Activated naive CD8-positive, alpha-beta T cell treated with anti-CD3 and anti-CD28 coated beads for 36 hours (primary cell): ENCODE measurements at places on chromosomes 3 and 15. TPM values are rescaled to one million over a fixed set of nuclear protein-coding genes. Genes with fewer than 3 reads are reported as not detected.

- H3K4me3 ChIP-seq, result no peak overlapping the region
- H3K27ac ChIP-seq, result no peak overlapping the region
- no peak for DNase-seq
- no peaks in the 10 kb centered on the region for H3K27me3 ChIP-seq
Measured at GRCh38 chr15:78537266-78537905, 2.9 kb upstream of the PSMA4 start.

- no peaks in the 10 kb centered on the region for H3K4me1 ChIP-seq
- H3K4me3 ChIP-seq, result no peak overlapping the region
- DNase-seq, result no peak
- H3K36me3 ChIP-seq, result no peaks in the 10 kb centered on the region
Measured at GRCh38 chr3:103977417-103977816, 1389.3 kb upstream of the ALCAM start.

GRCh38 chr3:134309987-134310700 lies 59.5 kb upstream of the RYK start:
- H3K4me1 ChIP-seq, result peaks cover 3% of the 10 kb centered on the region
- no peaks in the 10 kb centered on the region for H3K36me3 ChIP-seq
- H3K27ac ChIP-seq, result no peak overlapping the region
- H3K27me3 ChIP-seq, result peaks cover 66% of the 10 kb centered on the region

- H3K4me1 ChIP-seq, result no peaks in the 10 kb centered on the region
- H3K36me3 ChIP-seq, result no peaks in the 10 kb centered on the region
- H3K27me3 ChIP-seq, result no peaks in the 10 kb centered on the region
- DNase-seq, result no peak
- no peak overlapping the region for H3K27ac ChIP-seq
Measured at GRCh38 chr3:52381623-52382022, 63.3 kb downstream of the SEMA3G start.

- peaks cover 7% of the 10 kb centered on the region for H3K4me1 ChIP-seq
- H3K36me3 ChIP-seq, result no peaks in the 10 kb centered on the region
- no peak overlapping the region for H3K4me3 ChIP-seq
- no peak for DNase-seq
- no peak overlapping the region for H3K27ac ChIP-seq
Measured at GRCh38 chr15:95325763-95326404, 1004.6 kb upstream of the NR2F2 start.

DNA sequence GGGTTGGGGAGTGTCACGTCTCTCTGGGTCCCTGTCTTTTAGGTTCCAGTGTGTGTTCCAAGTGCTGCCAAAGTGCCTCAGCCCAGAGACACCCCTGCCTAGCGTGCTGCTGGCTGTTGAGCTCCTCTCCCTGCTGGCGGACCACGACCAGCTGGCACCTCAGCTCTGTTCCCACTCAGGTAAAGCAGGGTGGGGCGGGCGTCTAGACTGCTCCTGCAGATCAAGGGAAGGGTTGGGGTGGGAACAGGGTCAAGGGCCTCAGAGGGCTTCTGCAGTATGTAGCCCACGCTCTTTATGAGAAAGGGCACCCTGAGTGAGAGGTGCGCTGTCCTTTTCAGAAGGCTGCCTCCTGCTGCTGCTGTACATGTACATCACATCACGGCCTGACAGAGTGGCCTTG lies 17.2 kb downstream of the ATRIP start:
- no peak for DNase-seq
- no peak overlapping the region for H3K27ac ChIP-seq
- no peak overlapping the region for H3K4me3 ChIP-seq
- H3K4me1 ChIP-seq, result peaks cover 27% of the 10 kb centered on the region
- H3K27me3 ChIP-seq, result no peaks in the 10 kb centered on the region

- no peak overlapping the region for H3K4me3 ChIP-seq
- H3K4me1 ChIP-seq, result peaks cover 20% of the 10 kb centered on the region
- DNase-seq, result no peak
- peaks cover 4% of the 10 kb centered on the region for H3K36me3 ChIP-seq
- H3K27ac ChIP-seq, result no peak overlapping the region
Measured at GRCh38 chr3:150682279-150682678, 21.4 kb downstream of the ERICH6 start.

DNA sequence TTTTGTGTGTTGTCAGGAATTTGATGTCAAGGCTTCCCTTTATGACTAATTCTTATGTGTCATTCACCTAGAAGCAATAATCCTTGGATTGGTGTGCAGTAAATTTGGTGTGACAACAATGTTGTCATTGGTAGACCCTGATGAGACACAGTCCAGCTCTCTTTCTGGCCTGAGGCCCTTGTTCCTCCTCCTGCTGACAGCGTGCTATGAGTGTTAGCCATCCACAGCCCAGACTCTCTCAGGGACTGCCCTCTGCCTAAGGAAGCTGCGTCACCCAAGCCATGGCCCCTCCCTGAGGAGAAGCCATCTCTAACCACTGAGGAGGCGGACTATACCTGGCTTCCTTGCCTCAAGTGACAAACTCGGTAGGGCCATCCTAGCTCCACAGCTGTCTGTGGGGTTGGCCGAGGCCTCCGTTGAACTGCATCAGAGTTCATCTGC lies 13.3 kb upstream of the TM4SF1 start:
- H3K36me3 ChIP-seq, result no peaks in the 10 kb centered on the region
- no peak for DNase-seq
- no peaks in the 10 kb centered on the region for H3K4me1 ChIP-seq
- H3K27ac ChIP-seq, result no peak overlapping the region
- peaks cover 3% of the 10 kb centered on the region for H3K27me3 ChIP-seq
- no peak overlapping the region for H3K4me3 ChIP-seq

DNA sequence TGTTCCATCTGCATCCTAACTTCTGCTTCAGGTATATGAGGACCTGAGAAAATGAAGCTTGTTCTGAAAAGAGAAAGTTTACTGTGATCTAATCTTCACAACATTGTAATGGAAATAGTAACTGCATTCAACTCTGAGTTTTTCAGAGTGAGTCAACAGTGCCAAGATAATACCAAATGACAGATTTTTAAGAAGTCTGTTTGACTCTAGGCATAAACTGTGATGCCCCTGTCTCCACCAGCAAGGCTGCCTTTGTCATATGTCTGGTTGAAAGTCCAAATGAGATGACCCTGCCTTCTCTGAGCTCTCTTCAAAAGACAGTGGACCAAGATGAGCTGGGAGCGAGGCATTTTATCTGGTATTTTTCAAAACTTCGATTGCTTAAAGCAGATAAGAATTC lies 44.8 kb upstream of the B3GNT5 start:
- peak overlapping the region; percentile 84 for H3K27ac ChIP-seq
- H3K27me3 ChIP-seq, result no peaks in the 10 kb centered on the region

DNA sequence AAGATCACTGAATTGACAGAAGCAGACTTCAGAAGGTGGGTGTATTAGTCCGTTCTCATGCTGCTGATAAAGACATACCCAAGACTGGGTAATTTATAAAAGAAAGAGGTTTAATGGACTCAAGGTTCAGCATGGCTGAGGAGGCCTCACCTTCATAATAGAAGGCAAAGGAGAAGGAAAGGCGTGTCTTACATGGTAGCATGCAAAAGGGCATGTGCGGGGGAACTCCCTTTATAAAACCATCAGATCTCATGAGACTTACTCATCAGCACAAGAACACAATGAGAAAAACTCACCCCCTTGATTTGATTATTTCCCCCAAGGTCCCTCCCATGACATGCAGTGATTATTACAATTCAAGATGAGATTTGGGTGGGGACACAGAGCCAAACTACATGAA lies 416.3 kb upstream of the EPHA3 start:
- H3K27ac ChIP-seq, result no peak overlapping the region
- no peaks in the 10 kb centered on the region for H3K36me3 ChIP-seq
- H3K4me1 ChIP-seq, result no peaks in the 10 kb centered on the region
- DNase-seq, result no peak

GRCh38 chr15:45320581-45321205 lies 57.7 kb downstream of the GATM start:
- no peaks in the 10 kb centered on the region for H3K36me3 ChIP-seq
- H3K4me3 ChIP-seq, result no peak overlapping the region
- H3K4me1 ChIP-seq, result no peaks in the 10 kb centered on the region

DNA sequence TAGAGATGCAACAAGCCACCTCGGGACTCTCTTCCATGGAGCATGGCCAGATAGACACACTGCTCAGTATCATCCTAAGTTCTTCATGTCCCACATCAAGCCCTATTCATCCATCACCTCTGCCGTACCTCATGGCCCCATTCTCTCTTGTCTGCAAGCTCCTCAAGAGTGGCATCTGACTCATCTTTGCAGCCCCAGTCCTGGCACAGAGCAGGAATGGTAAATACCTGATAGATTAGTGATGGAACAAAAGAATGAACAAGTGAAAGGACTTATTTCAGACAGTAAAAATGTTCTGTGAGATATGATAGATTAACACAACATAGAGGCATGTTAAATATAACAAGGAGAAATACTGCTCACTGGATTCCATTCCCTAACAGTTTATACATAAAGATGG lies 176.4 kb downstream of the ISL2 start:
- no peaks in the 10 kb centered on the region for H3K4me1 ChIP-seq
- H3K27ac ChIP-seq, result no peak overlapping the region
- no peak for DNase-seq
- H3K36me3 ChIP-seq, result peaks cover 1% of the 10 kb centered on the region

- no peak for DNase-seq
- H3K27me3 ChIP-seq, result no peaks in the 10 kb centered on the region
- H3K4me1 ChIP-seq, result peaks cover 20% of the 10 kb centered on the region
- no peak overlapping the region for H3K27ac ChIP-seq
- no peak overlapping the region for H3K4me3 ChIP-seq
- H3K36me3 ChIP-seq, result peaks cover 6% of the 10 kb centered on the region
Measured at GRCh38 chr3:177724020-177724638, 526.8 kb upstream of the TBL1XR1 start.

GRCh38 chr15:58410353-58410752 lies 21.4 kb upstream of the LIPC start:
- DNase-seq, result peak; percentile 38
- H3K4me1 ChIP-seq, result peaks cover 30% of the 10 kb centered on the region
- peaks cover 15% of the 10 kb centered on the region for H3K36me3 ChIP-seq
- peak overlapping the region; percentile 92 for H3K27ac ChIP-seq
- peak overlapping the region; percentile 80 for H3K4me3 ChIP-seq

DNA sequence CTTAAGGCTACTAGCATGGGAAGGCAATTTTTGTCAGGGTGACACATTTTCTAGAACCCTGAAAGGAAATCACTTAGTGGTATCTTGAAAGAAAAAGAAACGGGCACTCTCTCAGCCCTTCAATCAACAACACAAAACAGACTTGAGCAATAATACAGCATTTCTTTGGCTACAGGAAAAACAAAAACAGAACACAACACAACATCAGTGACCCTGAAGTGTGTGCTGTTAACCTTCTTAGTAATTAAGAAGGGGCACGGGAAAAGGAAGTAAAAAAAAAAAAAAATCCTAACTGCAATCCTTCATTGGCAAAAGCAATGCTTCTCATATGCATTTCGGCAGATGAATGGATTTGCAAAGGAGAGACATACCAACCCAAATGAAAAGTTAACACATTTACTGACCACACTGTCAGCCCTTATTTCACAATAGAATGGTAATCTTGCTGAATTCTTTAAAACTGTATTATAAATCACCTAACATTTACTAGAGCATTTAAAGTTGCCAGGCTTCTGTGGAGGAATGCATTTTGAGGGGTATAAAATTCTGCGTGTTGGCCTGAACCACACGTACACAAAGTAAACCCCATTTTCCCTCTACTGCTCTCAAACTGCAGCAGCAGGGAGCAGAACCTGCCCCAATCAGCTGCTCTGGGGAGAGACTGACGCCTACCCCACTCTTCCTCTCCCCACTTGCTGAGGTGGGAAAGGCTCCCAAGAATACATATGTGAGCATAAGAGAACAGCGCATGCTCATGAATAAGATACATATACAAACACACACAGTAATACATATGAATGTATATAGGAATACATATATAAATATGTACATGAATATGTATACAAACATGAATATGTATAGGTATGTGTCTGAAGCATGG lies 198.5 kb downstream of the FOXP1 start:
- H3K27me3 ChIP-seq, result no peaks in the 10 kb centered on the region
- H3K4me3 ChIP-seq, result peak overlapping the region; percentile 61
- H3K4me1 ChIP-seq, result peaks cover 87% of the 10 kb centered on the region
- no peak for DNase-seq

DNA sequence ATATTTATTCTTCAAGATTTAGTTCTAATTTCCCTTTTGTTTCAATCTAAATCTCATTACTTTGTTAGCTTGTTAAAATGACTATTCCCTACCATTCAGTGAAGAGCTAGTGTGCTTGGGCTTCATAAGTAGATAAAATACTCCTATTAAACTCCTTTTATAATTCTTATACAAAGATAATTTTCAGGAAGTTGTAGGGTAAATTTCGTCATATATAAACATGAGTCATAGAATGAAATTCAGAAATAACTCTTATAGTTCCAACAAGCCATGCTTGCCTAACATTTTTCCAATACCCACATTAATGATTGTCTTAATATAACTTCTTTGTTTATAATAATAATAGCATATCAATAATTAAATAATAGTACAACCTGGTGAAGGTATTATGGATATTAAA lies 407.3 kb downstream of the NAALADL2 start:
- no peaks in the 10 kb centered on the region for H3K36me3 ChIP-seq
- H3K4me1 ChIP-seq, result no peaks in the 10 kb centered on the region
- H3K4me3 ChIP-seq, result no peak overlapping the region
- no peak overlapping the region for H3K27ac ChIP-seq

GRCh38 chr3:71128961-71129360 lies 454.6 kb downstream of the FOXP1 start:
- H3K4me3 ChIP-seq, result peak overlapping the region; percentile 87
- peak overlapping the region; percentile 95 for H3K27ac ChIP-seq
- H3K27me3 ChIP-seq, result no peaks in the 10 kb centered on the region
- DNase-seq, result peak; percentile 29
- peaks cover 41% of the 10 kb centered on the region for H3K36me3 ChIP-seq

DNA sequence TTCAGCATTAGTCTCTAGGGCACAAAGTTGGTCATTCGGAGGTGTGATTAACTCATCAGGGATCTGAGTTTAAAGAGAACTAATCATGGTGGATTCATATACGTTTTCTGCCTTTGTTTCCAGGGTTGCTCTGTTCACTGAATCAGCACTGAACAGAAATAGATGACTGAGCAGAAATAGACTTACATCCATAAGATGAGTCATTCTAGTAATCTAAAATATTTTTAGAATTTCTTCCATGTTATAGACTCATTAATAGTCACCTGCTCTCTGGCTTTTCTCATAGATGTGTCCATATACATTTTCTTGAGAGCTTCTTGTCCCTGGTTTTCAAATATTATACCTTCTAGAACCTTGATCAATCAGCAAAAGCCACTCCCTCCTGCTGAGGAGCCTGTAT lies 837.6 kb upstream of the DPPA4 start:
- no peaks in the 10 kb centered on the region for H3K4me1 ChIP-seq
- DNase-seq, result no peak
- no peaks in the 10 kb centered on the region for H3K36me3 ChIP-seq
- no peak overlapping the region for H3K4me3 ChIP-seq
- H3K27ac ChIP-seq, result no peak overlapping the region

DNA sequence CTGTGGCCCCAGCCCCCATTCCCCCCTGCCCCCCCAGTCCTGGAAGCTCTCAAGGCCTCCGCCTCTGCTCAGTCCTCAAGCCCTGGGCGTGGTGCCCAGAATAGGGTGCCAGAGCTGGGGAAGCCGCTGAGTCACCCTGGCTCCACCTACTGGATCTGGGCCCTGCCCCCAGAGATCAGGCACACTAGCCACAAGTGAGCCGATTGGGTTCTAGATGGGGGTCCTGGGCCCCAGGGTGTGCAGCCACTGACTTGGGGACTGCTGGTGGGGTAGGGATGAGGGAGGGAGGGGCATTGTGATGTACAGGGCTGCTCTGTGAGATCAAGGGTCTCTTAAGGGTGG lies 5.7 kb downstream of the EIF4G1 start:
- DNase-seq, result peak; percentile 58
- H3K27ac ChIP-seq, result no peak overlapping the region
- H3K27me3 ChIP-seq, result no peaks in the 10 kb centered on the region
- H3K4me1 ChIP-seq, result peaks cover 38% of the 10 kb centered on the region
- H3K36me3 ChIP-seq, result peaks cover 67% of the 10 kb centered on the region

The KNG1 gene
- total RNA-seq, result not detected

The TLR9 gene
- 1.4 TPM for total RNA-seq

The MOBP gene
- not detected for total RNA-seq

The CYFIP1 gene
- total RNA-seq, result 17.1 TPM

The ACAA1 gene
- 70.2 TPM for total RNA-seq

The HHLA2 gene
- total RNA-seq, result 1.1 TPM

The SLC12A1 gene
- not detected for total RNA-seq

The CELF6 gene
- 0.16 TPM for total RNA-seq
